ENCODE measurements at places on chromosomes 3 and 15. TPM values are rescaled to one million over a fixed set of nuclear protein-coding genes. Genes with fewer than 3 reads are reported as not detected.

Gene ECE2
- not detected for total RNA-seq

Gene EAF2
- 13.1 TPM for total RNA-seq

Gene ZNF621
- 22.6 TPM for total RNA-seq

DNA sequence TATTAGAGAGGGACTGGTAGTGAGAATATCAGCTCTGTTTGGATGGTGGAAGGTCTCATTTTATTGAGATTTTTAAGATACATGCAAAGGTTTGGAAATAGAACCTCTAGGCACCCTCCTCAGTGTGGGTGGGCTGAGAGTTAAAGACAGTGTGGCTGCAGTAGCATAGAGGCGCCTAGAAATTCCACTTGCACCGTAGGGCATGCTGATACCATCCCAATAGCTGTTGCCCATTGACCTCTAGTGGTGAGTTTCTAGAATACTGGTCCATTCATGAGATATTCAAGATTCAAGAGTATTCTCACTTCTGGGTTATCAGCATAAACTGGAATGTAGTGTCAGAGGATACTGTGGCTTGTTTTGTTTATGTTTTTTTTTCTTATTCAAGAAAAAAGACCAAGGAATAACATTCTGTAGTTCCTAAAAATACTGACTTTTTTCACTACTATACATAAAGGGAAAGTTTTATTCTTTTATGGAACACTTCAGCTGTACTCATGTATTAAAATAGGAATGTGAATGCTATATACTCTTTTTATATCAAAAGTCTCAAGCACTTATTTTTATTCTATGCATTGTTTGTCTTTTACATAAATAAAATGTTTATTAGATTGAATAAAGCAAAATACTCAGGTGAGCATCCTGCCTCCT is 87.2 kb downstream of the TGFBR2 start:
- peaks cover 50% of the 10 kb centered on the region for H3K4me1 ChIP-seq
- no peaks in the 10 kb centered on the region for H3K27me3 ChIP-seq
- H3K4me3 ChIP-seq: no peak overlapping the region
- peaks cover 76% of the 10 kb centered on the region for H3K36me3 ChIP-seq
- peak; percentile 60 for DNase-seq

GRCh38 chr3:4271834-4272233 is 31.3 kb upstream of the SETMAR start:
- no peak for DNase-seq
- H3K4me3 ChIP-seq: no peak overlapping the region
- H3K27me3 ChIP-seq: peaks cover 7% of the 10 kb centered on the region
- H3K4me1 ChIP-seq: peaks cover 10% of the 10 kb centered on the region

- peak; percentile 65 for DNase-seq
- H3K27me3 ChIP-seq: peaks cover 9% of the 10 kb centered on the region
- no peak overlapping the region for H3K4me3 ChIP-seq
- peaks cover 6% of the 10 kb centered on the region for H3K4me1 ChIP-seq
- no peak overlapping the region for H3K27ac ChIP-seq
- no peaks in the 10 kb centered on the region for H3K36me3 ChIP-seq
Measured at GRCh38 chr15:98442379-98442833, 205.9 kb upstream of the IGF1R start.

DNA sequence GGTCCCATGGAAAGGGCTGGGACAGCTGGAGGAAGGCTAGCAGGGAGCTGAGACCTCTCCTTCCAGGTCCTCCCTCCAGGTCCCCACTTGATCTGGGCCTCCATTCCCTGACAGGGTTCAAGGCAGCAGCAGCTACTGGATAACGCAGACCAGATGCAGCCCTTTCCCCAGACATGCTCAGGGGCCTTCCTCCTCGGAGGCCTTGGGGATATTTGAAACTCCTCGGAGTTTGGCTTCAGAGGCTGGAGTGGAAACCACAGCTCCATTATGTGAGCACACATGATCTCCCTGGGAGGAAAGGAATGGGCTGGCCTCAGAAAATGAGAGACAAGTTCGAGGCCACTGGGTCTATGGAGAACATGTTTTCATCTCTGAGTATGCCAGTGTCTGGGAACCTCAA is 119.3 kb downstream of the SMAD6 start:
- no peak overlapping the region for H3K4me3 ChIP-seq
- no peaks in the 10 kb centered on the region for H3K36me3 ChIP-seq
- H3K4me1 ChIP-seq: no peaks in the 10 kb centered on the region
- DNase-seq: no peak
- H3K27ac ChIP-seq: no peak overlapping the region

- H3K27me3 ChIP-seq: no peaks in the 10 kb centered on the region
- no peak overlapping the region for H3K27ac ChIP-seq
- H3K4me1 ChIP-seq: no peaks in the 10 kb centered on the region
- H3K36me3 ChIP-seq: peaks cover 3% of the 10 kb centered on the region
- DNase-seq: no peak
Measured at GRCh38 chr3:81713031-81713430, 48.4 kb downstream of the GBE1 start.

DNA sequence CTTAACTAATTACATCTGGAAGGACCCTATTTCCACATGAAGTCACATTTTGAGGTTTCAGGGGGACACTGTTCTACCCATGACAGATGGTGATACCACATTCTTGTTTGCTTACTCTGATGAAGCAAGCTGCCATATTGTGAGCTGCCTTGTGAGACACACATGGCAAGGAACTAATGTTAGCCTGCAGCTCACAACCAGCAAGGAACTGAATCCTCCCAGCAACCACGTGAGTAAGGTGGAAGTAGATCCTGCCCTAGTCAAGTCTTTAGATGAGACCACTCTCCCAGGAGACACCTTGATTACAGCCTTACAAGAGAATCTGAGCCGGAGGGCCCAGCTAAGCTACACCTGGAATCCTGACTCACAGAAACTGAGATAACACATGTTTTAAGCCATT is 160.1 kb downstream of the PDE8A start:
- H3K4me1 ChIP-seq: no peaks in the 10 kb centered on the region
- peaks cover 3% of the 10 kb centered on the region for H3K36me3 ChIP-seq
- H3K27ac ChIP-seq: no peak overlapping the region
- no peaks in the 10 kb centered on the region for H3K27me3 ChIP-seq

DNA sequence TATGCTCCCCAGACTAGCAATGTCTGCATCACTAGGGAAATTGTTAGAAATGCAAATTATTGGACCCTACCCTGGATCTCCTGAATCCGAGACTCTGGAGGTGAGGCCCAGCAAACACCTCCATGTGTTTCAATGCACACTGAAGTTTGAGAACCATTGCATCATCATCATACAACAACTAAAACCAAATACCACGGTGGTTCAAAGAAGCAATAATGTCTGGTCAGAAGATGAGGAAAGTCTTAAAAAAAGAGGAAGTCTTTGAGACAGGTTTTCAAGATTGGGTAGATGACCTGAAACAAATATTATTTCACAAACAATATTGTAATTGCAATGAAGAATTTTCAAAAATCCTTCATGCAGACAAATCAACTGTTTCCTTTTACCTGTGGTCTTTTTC is 60.3 kb upstream of the TRA2B start:
- H3K4me3 ChIP-seq: no peak overlapping the region
- H3K27me3 ChIP-seq: peaks cover 31% of the 10 kb centered on the region
- no peak for DNase-seq
- no peaks in the 10 kb centered on the region for H3K36me3 ChIP-seq
- no peaks in the 10 kb centered on the region for H3K4me1 ChIP-seq

GRCh38 chr3:120093119-120093910 is 932 bp downstream of the GSK3B start:
- H3K36me3 ChIP-seq: peaks cover 20% of the 10 kb centered on the region
- no peak overlapping the region for H3K4me3 ChIP-seq
- H3K27me3 ChIP-seq: no peaks in the 10 kb centered on the region

- no peak overlapping the region for H3K27ac ChIP-seq
- H3K36me3 ChIP-seq: no peaks in the 10 kb centered on the region
- H3K4me3 ChIP-seq: no peak overlapping the region
- no peaks in the 10 kb centered on the region for H3K4me1 ChIP-seq
- no peak for DNase-seq
- H3K27me3 ChIP-seq: no peaks in the 10 kb centered on the region
Measured at GRCh38 chr3:145089337-145089736, 1071.6 kb downstream of the PLOD2 start.

DNA sequence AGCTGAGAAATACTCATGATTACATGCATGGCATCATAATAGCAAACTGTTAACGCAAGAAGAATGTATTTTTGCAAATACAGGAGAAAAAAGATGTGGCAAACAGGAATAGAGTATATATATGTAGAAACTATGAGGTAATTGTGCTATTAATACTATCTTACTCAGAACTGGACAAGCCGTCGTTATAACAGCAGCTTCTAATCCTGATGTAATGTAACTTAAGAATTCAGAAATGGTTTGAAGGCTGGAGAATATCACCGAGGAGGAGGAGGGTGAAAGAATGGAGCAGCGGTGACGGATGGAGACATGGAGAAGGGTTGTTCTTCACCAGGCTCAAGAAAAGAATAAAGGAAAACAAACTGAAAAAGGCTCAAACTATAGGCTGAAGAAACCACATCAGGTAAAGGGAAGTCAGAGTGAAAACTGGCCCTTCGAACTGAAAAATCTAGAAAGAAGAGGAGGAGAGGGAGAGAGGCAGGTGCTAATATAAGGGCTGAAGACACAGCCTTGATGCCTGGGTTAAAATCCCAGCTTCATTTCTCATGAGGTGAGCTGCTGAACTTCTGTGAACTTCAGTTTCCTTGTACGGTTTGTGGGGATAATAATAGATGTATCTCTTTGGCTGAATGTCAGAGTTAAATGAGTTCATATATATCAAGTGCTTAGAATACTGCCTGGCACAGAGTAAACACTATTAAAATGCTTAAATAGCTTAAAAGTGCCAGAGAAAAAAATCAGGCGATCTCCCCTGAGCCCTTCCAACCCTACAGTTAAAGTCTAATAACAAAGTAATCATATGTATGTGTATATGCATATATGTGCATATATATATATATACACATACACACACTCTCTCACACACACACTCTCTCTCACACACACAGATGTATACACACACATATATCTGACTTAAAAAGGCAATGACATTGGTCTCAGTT is 43.9 kb downstream of the GOLIM4 start:
- DNase-seq: no peak
- no peak overlapping the region for H3K27ac ChIP-seq
- H3K36me3 ChIP-seq: no peaks in the 10 kb centered on the region
- no peaks in the 10 kb centered on the region for H3K4me1 ChIP-seq

DNA sequence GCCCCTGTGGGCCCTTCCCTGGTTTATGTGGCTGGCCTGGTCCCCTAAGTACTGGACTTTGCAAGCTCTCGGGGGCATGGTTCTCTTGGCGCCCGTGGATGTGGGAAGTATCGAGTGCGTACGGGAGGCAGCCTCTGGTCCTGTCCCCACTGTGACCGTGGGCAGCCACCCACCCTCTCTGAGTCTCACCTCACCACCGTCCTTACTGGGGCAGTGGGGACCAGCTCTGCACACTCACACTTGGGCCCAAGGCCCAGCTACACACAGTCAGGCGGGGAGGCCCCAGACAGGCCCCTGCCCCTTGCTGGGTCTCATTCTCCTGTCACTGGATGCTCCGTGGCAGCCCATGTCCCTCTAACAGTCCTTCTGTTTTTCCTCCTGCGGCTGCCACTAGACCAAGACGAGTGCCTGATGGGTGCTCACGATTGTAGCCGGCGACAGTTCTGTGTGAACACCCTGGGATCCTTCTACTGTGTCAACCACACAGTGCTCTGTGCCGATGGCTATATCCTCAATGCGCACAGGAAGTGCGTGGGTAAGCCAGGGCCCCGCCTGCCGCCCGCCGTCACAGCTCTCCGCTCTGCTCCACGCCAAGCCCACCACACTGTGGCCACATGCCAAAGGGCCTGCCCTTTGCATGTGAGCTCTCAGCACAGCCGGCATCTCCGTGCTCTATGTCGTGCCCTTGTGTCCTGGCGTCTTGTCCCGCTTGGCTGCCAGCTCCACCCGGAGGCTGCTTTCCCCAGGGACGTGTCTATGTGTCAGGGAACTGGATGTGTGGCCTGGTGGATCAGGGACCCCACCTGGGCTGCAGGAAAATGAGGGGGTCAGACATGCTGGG is 72.7 kb downstream of the FBLN2 start:
- peaks cover 7% of the 10 kb centered on the region for H3K4me1 ChIP-seq
- H3K4me3 ChIP-seq: peak overlapping the region; percentile 76
- no peaks in the 10 kb centered on the region for H3K27me3 ChIP-seq
- H3K36me3 ChIP-seq: no peaks in the 10 kb centered on the region
- H3K27ac ChIP-seq: peak overlapping the region; percentile 95

- H3K27me3 ChIP-seq: no peaks in the 10 kb centered on the region
- H3K4me1 ChIP-seq: peaks cover 19% of the 10 kb centered on the region
- H3K36me3 ChIP-seq: peaks cover 82% of the 10 kb centered on the region
Measured at GRCh38 chr3:197520311-197521276, 35.2 kb downstream of the BDH1 start.

DNA sequence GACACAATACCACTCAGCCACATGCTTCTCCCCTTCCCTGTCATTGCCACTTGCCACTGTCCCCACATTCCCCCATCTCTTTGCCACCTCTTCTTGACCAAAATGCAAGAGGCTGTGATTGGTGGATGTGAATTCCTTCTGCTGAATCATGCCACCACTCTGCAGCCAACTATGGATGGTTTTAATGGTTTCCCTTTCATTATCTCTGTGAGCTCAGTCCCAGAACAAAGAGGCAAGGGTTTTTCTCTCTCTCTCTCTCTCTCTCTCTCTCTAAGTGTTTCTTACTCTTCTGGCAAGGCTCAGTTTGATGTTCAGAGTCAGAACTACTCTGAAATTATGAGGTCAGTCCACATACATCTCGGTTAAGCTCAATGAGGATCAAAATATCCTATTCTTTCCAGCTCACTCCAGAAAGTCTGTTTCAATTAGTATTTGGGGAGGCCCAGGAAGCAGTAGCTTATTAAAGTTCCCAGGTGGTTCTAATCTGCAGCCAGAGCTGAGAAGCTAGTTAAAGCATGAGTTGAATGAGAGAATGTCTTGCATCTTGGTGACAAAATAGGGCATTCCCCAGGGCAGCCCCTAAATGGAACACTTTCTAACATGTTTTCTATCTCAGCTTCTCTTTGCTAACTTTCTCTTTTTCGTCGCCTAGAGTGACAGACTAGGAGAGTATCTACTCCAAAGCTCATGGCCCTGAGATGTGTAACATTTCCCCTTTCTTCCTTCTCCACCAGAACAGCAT is 8.5 kb upstream of the ILDR1 start:
- peaks cover 18% of the 10 kb centered on the region for H3K4me1 ChIP-seq
- DNase-seq: peak; percentile 35
- H3K27ac ChIP-seq: peak overlapping the region; percentile 73
- no peak overlapping the region for H3K4me3 ChIP-seq
- peaks cover 6% of the 10 kb centered on the region for H3K27me3 ChIP-seq

- no peak for DNase-seq
- peaks cover 41% of the 10 kb centered on the region for H3K27me3 ChIP-seq
- H3K4me1 ChIP-seq: peaks cover 7% of the 10 kb centered on the region
- H3K27ac ChIP-seq: no peak overlapping the region
Measured at GRCh38 chr3:198081421-198081844, 121.4 kb downstream of the LMLN start.

Data from activated CD8-positive, alpha-beta T cell treated with anti-CD3 and anti-CD28 coated beads, Interleukin-2, amount 10 ng/mL, durations not matched to agents 7 days and 5 days (primary cell).